H7 (cell line): ENCODE measurements at places on chromosomes 5 and 9. TPM values are rescaled to one million over a fixed set of nuclear protein-coding genes. Genes with fewer than 3 reads are reported as not detected.

The PCDHGA9 gene
- total RNA-seq: 0.04 and 0.10 TPM in 2 replicates

The FCHSD1 gene
- 17.3 and 22.3 TPM in 2 replicates for total RNA-seq

GRCh38 chr5:122846051-122846550, 688 bp downstream of the SNX24 start:
- DNase-seq: peak; percentile 40

GRCh38 chr5:178403956-178404600, 171.5 kb upstream of the PHYKPL start:
- DNase-seq: no peak

The SLC34A3 gene
- 0.03 TPM in 1 of 2 replicates, not detected in the other for total RNA-seq

The DRD1 gene
- 0.10 TPM in 1 of 2 replicates, not detected in the other for total RNA-seq

DNA sequence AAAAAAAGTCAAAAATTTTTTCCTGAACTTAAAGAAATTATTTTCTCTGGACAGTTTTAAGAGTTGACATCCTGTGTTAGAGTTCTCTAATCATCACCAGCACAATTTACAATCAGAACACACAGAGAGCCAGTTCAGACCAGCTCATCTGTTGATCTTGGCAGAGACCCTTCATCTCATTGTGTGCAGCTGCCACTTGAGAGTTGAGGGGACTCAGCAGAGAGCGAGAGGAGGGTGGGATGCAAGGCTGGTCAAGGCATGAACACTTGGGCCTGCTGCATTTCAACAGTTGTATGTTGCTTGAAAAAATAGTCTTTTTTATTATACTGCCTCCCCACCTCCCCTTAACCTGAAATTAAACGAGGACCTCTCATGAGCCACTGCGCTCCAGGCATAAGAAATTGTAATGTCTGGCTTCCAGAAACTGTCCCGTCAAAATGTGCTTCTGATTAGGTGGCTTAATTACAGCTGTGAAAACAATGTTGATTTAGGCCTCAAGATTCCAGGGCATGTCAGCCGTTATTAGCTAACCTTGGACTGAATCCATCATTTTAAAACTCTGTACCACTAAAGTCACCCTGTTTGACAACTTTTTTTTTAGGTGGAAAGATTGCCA, 383.6 kb downstream of the CCDC171 start:
- DNase-seq: no peak

GRCh38 chr9:33374634-33375237, 27.6 kb downstream of the AQP7 start:
- peak; percentile 87 for DNase-seq

- DNase-seq: no peak
Measured at GRCh38 chr5:79168031-79168430, 56.4 kb downstream of the BHMT start.

DNA sequence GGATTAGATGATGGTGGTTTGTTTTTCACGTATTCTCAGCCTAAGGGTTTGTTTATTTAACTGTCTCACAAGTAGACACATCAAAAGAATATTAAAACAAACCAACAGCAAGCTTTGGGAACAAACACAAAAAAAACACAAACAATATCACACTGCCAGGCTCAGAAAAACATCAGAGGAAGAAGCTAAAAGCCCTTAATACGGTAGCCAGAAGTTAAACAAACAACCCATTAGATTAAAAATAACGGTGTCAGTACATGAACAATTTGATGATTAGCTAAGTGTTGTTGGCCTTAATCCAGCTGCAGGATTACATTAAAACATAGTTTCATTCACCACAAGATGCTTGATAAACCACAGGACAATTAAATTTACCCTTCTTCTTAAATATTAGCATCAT, 15.9 kb upstream of the DMRT2 start:
- no peak for DNase-seq

DNA sequence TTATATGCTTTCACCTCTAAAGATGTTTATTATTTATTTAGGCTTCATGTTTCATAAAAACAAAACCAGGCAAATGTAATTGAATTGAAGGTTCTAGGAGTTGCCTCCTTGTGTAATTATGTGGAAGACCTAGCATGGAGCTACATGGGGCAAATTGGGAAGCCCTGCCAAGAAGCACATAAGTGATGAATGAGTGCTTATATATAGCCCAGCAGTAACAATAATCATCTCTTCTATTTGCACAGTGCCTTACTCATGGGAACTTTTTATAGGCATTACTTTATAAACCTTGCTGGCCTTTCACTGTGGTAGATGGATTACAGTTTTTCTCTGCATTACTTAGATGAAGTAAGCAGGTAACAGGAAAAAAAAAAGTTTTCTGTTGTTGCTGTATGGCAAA, 40.0 kb upstream of the GRAMD2B start:
- DNase-seq: no peak

GRCh38 chr9:38074441-38074961, 5.5 kb upstream of the SHB start:
- DNase-seq: no peak

GRCh38 chr5:97998941-97999340, 774.5 kb upstream of the RGMB start:
- DNase-seq: no peak

DNA sequence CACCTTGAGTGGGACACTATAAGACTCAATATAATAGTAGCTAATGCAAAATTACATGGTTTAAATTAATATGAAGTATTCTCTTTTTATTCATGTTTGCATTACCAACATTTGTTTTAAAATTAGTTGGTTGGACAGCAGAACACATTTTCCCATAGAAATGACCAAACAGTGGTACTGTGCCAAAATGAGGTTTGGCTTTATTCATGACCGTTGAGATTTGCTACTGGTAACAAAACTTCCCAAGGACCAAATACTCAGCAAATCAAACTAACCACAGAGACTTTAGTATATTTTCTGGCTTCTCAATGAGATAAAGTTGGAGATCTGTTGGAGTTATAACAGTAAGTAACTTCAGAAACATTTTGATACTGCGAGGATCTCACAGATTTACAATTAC, 637.8 kb upstream of the MEF2C start:
- DNase-seq: no peak

- DNase-seq: no peak
Measured at GRCh38 chr5:68548959-68549676, 333.6 kb downstream of the PIK3R1 start.

The PLGRKT gene
- total RNA-seq: 28.2 and 32.3 TPM in 2 replicates

DNA sequence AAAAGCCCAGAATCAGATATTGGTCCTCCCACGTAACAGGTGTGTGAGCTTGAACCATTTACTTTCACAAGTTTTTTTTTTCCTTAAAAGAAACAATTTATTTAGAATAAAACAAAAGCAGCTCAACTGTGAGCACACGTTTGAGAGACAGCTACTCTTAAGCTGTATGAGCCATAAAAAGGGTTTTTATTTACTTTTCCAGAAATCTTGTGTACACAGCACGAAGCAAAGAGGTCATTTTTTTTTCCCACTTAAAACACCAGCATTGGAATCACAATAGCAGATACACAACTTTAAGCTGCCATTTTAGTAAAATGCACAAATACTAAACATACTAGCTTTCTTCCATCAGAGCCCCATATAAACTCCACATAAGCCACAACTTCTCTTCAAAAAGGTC, 44.6 kb downstream of the JAKMIP2 start:
- no peak for DNase-seq

The CDH6 gene
- 5.3 and 6.1 TPM in 2 replicates for total RNA-seq

GRCh38 chr5:181189962-181190710, 14.9 kb downstream of the TRIM7 start:
- DNase-seq: peak; percentile 63

The ECSCR gene
- total RNA-seq: 4.6 and 6.4 TPM in 2 replicates

DNA sequence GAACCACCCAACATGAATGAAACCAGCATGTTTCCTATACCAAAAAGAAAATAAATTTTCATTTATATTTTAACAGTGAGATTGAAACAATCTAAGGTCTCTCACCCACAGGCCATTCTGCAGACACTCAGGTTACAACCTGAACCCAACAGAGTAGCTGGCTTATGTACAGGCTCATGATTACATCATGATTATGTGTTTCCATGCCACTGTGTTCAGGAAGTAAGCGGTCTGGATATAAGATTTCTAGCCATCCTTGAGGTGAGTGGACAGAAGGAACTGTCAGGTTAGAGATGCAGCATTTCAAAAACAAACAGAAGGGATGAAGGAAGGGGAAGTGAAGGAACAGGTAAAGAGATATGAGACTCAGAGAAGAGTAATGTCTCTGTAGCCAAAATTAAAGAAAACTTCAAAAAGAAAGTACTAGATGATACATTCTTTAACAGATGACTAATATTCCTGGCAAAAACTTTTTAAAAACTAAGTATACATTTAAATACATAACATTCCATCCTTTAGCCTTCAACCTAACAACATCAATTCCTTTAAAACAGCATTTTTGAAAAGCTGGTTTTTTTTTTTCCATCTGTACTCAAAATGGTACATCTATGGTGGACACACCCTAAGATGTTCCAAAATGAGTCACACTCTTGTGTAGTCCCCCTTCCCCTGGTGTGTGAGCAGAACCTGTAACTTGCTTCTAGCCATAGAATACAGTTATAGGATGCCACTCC, 119.8 kb downstream of the LPAR1 start:
- DNase-seq: no peak

DNA sequence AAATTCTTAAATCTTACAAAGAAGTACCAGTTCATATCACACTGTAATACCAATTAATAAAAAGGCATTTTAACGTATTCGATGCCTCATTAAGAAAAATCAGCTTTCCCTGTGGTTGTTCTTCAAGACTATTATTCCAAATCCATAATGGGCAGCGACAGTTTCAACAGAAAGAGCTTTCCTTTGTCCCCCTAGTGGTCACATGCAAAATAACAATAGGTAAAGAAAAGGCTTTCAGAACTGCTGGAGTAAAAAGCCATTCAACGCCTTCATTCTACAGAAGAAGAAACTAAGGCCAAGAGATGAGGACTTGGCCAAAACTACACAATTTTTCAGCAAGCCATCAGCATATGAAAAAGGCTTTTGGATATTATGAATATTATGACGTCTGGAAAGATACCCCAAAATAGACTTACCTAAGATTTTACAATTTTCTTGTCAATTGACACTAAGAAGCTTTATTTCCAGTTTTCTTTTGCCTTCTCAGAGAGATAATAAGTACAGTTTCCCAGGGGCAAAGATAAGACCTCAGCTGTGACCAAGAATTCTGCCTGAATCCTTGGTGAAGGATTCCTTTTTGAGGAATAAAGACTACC, 6.7 kb upstream of the CDH6 start:
- peak; percentile 39 for DNase-seq

DNA sequence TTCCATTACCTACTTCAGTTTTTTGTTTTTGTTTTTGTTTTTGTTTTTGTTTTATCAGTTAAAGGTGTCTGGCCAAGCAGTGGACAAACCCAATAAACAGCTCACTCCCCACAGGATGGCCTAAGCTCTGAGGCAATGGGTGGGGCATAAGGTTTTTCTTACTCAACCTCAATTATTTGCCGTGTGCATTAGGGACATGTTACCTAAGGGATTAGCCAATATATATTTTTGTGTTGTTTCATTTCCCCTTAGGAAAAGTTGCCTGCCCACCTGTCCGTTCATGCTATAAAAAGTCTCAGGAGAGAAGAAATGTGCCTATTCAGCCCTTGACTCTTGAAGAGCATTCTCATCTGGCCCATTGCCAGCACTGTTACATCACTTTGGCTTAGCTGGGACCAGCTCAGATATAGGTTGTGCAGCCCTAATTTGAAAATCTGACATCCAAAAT, 7.3 kb downstream of the SH3RF2 start:
- DNase-seq: no peak

The CCT5 gene
- total RNA-seq: 994 and 1,018 TPM in 2 replicates

The OBP2B gene
- total RNA-seq: not detected in 2 replicates

GRCh38 chr5:150639377-150639692, 1.1 kb upstream of the SYNPO start:
- DNase-seq: no peak

DNA sequence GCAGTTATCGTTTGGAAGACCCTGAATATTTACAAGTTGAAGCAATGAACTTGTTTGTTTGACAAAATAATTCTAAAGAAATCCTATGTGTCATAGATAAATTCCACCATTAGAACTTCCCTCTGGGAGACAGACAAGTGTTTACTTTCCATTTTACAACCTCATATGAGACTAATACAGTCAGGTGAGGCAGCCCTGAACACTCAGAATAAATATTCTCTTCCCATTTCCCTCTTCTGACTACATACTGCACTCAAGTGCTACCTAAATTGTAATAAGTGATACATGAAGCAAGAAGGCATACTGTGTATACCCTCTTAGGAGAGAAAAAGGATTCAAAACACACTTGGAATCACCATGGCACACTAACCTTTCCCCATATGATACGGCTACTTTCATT, 6.8 kb downstream of the RASEF start:
- DNase-seq: no peak

DNA sequence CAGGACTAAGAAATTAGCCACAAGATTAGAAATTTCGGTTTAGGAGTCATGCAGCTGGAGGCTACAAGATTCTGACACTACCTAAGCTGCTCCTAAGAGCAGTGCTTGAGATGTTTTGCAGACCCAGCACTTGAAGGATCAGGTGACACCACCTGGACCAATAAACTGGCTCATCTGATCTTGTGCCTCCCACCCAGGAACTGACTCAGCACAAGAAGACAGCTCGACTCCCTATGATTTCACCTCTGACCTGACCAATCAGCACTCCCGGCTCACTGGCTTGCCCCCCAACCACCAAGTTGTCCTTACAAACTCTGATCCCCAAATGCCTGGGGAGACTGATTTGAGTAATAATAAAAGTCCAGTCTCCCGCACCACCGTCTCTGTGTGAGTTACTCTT, 170.4 kb downstream of the TTC39B start:
- DNase-seq: peak; percentile 28

- peak; percentile 51 for DNase-seq
Measured at GRCh38 chr9:135666534-135667462, 3.7 kb downstream of the LCN9 start.

- no peak for DNase-seq
Measured at GRCh38 chr5:129971714-129972113, 67.4 kb downstream of the CHSY3 start.

DNA sequence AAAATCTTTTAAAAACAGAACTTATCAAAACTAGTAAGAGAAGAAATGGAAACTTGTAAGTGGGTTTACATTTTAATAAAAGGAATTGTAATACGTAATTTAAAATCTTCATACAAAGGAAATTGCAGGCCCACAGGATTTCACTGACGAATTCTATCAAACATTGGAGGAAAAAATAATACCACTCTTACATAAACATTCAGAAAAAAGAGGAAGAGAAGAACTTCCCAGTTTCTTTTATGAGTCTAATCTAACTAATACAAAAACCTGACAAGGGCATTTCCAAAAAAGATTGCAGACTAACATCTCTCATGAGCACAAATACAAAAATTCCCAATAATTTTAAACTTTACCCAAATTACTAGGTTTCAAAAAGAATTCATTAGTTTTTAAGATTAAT, 149.0 kb downstream of the RANBP17 start:
- DNase-seq: no peak

DNA sequence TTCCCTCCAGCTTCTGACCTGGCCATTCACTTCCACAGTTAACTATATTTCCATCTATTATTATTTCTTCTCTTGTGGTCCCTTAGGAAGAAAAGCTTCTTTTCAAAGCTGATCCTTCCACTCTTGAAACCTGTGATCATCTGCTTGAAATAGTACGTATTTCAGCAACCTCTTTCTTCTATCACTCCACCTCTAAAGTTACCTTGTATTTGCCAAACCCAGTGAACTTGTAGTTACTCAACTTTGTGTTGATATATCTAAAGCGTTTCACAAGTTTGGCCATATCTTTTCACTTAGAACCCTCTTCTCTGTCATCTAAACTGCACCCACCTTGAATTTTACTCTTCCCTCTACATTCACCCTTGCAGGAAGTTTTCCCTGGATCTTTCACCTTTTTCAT, 173.8 kb upstream of the RAD23B start:
- no peak for DNase-seq

The FGF10 gene
- 0.31 and 2.1 TPM in 2 replicates for total RNA-seq
